ENCODE measurements at places on chromosomes 1 and 21. TPM values are rescaled to one million over a fixed set of nuclear protein-coding genes. Genes with fewer than 3 reads are reported as not detected.

- H3K36me3 ChIP-seq = no peaks in the 10 kb centered on the region
- peaks cover 7% of the 10 kb centered on the region for H3K27me3 ChIP-seq
- no peak overlapping the region for H3K27ac ChIP-seq
- H3K4me1 ChIP-seq = no peaks in the 10 kb centered on the region
- DNase-seq = no peak
These were observed 46.6 kb upstream of the TTC34 start for GRCh38 chr1:2848006-2848670.

The LRIF1 gene
- total RNA-seq = 52.2 TPM

GRCh38 chr1:16292739-16293138, 55.8 kb upstream of the CPLANE2 start:
- no peak for DNase-seq
- H3K4me1 ChIP-seq = no peaks in the 10 kb centered on the region
- no peak overlapping the region for H3K27ac ChIP-seq
- H3K36me3 ChIP-seq = peaks cover 59% of the 10 kb centered on the region
- no peaks in the 10 kb centered on the region for H3K27me3 ChIP-seq

The NHLH1 gene
- 0.78 TPM for total RNA-seq

- no peak overlapping the region for H3K4me3 ChIP-seq
- H3K4me1 ChIP-seq = peaks cover 22% of the 10 kb centered on the region
- DNase-seq = no peak
- no peaks in the 10 kb centered on the region for H3K36me3 ChIP-seq
These were observed 11.7 kb downstream of the NR5A2 start for GRCh38 chr1:200038981-200039848.

DNA sequence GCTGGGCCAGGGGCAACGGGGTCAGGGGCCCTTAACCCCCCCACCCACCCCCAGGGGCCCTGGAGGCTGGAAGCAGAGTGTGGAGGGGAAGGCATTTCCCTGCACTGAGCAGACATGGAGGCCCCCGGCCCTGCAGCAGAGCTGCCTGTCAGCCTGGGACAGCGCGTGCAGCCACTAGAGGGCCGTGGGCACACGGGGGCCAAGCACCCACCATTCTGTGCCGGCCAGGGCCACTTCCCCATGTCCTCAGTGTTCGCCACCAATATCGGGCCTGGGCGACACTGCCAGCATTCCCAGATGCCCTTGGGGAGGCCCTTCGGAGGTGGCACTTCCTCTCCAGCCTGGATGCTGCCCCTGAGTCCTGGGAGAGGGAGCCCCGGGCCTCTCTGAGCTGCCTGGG, 23.2 kb upstream of the ARHGEF16 start:
- no peaks in the 10 kb centered on the region for H3K36me3 ChIP-seq
- peaks cover 35% of the 10 kb centered on the region for H3K27me3 ChIP-seq
- DNase-seq = peak; percentile 55
- peaks cover 6% of the 10 kb centered on the region for H3K4me1 ChIP-seq
- H3K27ac ChIP-seq = no peak overlapping the region
- H3K4me3 ChIP-seq = no peak overlapping the region

DNA sequence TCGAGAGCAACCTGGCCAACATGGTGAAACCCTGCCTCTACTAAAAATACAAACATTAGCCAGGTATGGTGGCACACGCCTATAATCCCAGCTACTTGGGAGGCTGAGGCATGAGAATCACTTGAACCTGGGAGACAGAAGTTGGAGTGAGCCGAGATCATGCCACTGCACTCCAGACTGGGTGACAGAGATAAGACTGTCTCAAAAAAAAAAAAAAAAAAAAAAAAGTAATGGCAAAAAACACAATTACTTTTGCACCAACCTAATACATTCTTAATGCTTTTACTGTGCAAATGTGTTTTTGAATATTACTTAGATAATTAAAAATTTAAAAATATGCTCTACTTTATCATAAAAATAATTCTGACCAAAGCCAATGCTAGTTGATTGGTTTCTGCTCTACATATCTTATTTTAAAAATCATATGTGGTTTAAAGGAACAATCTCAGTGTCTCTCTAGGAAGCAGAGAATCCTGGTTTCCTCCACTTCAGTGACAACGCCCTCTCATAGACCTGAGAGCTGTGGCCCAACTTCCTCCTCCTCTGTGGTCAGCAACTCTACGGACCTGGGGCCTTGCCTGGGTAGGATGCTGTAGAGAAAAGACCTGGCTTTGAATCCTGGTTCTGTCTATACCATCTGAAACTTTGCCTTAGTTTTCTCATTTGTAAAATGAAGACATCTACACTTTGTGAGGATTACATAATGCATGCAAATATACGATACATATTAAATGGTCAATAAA, 64.7 kb downstream of the TGFBR3 start:
- 0 out of 2 replicates have a peak, but pooled peaks cover 5% of the 10 kb centered on the region for H3K4me1 ChIP-seq
- H3K36me3 ChIP-seq = no peaks in the 10 kb centered on the region

Data from K562 (cell line).